GM04504 (cell line): ENCODE measurements at places on chromosomes 6 and 20.

- peak; percentile 75 for DNase-seq
Observed at GRCh38 chr20:35151736-35152135, 4.6 kb upstream of the EDEM2 start.

GRCh38 chr20:45589725-45590124 is 10.6 kb upstream of the WFDC8 start:
- DNase-seq = no peak

DNA sequence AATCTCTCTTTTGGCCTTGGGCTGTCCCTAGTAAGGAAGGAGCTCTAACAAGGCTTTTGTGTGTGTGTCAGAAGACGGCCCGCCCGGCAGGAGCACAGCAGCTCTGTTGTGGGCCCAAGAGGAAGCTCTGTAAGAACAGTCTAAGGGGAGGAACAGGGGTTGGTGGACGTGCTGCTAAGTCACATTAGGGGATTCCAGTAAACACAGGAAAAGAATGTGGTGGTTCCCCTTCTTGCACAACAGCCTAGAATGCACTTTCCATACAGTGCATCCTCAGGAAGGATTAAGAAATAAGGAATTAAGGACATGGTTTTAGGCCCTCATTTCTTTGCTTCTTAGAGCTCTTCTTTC is 114.5 kb downstream of the RNF144B start:
- peak; percentile 23 for DNase-seq

DNA sequence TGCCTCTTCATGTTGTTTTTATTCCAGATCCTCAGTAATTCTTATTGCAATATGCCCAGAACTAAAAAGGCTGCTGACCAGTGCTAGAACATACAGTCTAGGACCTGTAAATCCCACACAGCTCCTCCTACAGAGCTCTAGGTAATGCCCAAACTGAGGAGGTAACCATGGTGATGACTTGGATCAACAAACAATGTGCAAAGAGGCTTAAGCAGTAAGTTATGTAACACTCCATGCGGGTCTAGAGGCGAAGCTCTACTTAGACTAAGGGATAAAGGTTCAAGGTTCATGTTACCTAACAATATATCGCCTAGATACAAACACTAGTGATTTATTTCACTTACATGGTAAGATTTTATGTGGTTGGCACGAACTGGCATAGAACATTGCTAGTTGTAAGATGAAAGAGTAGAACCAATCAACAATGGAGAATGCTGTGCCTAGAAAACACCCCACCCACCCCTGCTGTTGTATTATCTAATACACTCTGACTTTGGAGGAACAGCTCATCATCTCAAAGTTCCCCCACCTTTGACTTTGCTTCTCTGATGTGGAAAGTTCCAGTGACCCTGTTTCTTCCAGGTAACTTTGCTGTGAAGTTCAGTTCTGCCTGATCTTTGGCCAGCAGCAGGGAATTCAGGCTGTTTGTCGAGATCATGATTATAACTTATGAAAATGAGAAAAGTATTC is 242.4 kb downstream of the ALDH8A1 start:
- DNase-seq = no peak

DNA sequence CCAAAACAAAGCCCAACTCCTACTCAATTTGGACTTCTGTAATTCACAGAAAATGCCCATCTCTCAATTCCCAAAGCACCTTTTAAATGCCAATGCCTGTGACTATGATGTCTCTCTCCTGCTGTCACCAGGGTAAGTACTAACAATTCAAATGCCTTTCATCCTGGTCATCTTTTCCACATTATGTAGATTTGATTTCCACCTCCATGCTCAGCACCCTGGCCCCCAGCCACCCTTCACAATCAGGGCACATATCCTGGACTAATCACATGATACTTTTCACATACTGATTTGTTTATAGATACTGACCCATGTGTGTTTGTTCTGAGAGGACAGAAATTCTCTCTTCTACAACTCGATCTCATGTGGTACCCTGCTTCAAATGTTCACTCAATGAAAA is 236.3 kb downstream of the PTPRK start:
- DNase-seq = no peak

- no peak for DNase-seq
Observed at GRCh38 chr20:32517914-32518592, 67.1 kb downstream of the NOL4L start.

GRCh38 chr6:12973386-12973785 is 256.8 kb downstream of the PHACTR1 start:
- DNase-seq = no peak

DNA sequence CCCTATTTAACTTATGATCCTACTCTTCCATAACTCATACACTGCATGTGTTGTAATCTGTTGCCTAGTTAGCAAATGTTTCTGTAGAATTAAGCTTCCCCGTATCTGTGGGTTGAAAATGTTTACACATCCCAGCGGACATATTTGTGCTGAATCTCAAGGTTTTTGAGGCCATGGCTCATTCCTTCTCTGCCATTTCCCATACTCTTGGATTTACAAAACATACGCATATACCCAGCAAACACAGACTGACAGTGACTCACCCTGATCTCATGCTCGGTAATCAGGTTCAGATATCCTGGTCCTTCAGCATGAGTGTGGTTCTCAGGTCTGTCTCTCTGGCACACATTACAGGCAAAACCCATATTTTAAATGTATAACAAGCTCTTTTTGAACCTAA is 58.7 kb downstream of the AGPAT4 start:
- peak; percentile 89 for DNase-seq

DNA sequence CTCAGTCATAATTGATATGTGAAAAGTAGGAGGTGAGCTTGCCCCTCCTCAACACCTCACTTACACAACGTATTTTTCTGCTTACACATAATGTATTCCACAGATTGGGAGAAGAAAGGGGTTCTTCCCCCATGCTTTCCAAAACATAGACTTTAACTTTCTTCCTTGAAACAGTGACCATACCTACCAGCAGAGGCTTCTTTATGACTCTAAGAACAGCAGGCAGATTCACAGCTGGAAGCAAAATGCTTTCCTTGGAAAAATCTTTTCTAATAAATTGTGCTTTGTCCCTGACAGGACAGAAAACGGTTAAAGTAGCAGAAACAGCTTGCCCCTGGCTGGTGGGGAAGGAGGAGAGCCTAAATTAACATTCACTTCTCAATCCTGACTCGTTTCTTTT is 629.1 kb upstream of the IMPG1 start:
- DNase-seq = no peak

DNA sequence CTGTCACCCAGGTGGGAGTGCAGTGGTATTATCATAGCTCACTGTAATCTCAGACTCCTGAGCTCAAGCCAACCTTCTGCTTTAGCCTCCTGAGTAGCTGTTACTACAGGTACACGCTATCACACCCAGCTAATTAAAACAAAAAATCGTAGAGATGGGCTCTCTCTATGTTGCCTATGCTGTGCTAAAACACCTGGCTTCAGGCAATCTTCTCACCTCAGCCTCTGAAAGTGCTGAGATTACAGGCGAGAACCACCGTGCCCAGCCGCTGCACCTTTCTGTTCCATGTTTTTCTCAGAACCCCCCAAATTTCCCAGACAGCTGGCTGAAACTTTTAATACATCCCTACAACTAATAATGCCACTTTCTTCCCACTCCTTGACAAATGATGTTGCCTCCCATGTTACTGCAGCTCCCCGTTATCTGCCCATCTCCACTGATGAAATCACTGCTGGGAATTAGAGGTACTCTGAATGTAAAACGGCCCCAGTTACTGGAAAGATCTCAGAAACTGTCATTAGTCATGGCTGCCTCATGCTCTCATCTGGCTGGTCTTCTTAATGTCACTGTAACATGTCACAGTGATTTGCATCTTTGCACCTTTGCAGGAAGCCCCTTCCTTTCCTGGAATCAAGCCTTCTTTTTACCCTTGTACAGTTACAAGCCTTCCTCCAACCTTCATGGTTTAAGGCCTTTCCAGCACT is 697.5 kb downstream of the PRKN start:
- DNase-seq = no peak

DNA sequence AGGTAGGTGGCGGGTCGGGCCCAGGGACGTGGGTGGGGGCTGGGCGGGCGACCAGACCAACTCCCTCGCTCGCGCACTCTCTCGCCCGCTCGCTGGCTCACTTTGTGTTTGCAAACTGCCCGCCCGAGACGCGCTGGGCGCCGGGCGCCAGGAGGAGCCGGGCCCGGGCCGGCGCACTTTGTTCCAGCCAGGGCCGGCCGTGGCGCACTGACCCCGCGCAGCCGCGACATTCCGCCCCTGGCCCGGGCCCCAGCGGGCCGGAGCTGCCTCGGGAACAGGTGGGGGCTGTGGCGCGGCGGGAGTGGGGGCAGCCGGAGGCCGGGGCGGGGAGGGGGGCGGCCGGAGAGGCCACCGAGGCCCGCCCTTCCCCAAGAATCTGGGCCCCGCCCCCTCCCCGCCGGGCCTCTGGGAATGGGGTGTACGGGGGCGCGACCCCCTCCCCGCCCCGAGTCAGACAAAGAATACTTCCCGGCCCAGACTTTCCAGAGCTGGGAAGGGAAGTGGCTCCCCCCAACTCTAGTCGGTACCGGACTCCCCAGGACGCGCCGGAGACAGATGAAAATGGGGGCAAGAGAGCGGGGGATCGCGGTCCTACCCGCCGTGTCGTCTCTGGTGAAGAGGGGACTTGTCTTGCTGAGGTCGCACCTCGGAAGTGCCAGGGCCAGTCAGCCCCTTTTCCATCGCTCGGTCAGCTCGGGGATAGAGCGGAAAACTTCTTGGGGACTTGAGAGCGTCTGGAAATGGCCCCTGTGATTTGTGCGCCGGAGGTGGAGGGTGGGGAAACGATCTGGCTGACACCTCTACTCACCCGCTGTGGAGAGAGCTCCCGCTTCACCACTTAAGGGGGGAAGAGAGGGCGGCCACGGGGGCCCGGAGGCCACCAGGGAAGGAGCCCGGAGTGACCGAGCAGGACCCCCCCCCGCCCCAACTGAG is 951 bp downstream of the FOXP4 start:
- DNase-seq = no peak
